Right renal cortex interstitium (tissue), 3 donors: ENCODE measurements at places on chromosomes 4 and X.

DNA sequence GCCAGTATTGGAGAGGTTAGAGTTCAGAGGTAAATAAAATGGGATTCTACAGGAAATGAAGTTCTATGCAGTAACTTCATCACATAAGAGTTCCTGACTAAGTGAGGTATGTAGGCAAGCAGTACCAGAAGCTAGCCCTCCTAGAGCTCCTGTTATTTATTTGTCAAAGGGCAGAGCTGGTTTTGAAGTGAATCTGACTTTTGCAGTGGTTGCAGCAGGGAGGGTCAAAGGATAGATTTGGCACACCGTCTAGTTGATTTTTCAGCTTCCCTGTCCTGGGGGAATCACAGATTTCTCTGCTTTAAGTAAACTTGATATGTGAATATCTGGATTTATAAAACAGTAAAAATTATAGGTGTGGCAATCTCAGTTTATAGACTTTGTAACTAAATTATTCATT lies 130.7 kb downstream of the IL1RAPL2 start:
- DNase-seq = no peak

- no peak for DNase-seq
These were observed 26.6 kb upstream of the MAML3 start for GRCh38 chr4:140180577-140180976.

DNA sequence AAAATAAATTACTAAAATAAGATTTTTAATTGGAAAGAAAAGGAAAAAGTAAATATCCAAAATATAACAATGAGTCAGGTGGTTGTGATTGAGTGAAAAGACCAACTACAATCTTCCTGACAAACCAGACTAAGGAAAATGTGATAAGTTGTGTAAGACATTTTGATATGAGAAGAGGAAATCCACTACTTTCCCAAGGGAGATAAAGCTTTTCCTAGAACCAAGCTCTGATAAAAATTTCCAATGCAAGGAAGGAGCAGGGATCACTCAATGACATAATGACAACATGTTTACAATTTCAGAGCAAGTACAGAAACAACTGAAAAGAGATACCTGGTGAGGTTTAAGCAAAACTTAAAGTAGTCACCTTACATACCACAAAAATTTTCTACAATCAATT lies 305.1 kb upstream of the RASGEF1B start:
- DNase-seq = no peak

- peak; percentile 55 for DNase-seq
These were observed 404.6 kb downstream of the PRDM5 start for GRCh38 chr4:120517966-120518365.

- DNase-seq = no peak
These were observed 1495.4 kb downstream of the RPA4 start for GRCh38 chrX:98379134-98379533.

DNA sequence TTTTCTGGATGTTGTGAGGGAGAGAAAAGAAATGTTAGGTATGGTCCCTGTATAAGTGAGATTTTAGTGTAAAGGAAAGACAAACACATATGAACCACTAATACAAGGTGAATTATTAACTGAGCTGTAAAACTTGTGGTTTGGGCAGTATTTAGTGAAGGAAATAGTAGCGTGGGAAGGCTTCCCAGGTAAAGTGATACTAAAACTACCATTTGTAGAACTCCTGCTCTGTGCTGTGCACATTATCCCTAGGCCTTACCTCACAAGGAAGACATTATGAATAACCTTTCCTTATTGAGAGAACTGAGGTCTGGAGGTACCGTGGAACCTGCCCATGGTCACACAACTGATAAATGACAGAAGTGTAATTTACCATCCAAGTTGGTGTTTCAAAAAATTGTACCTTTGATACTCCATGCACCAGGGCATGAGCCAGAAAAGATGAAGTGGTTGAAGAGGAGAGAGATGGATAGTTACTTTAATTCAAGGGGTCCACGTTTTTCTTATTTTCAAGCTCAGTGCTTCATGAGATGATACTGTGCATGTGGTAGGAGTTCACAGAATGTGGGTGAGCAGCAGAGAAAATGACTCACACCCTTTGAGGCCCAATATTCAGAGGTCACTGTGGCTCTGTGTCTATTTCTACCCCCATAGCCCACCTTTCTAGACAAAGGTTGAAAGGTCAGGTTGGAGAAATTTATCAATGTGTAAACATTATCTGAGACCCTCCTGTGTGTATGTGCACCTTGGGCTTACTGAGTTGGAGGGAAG lies 2.6 kb upstream of the VSIG4 start:
- DNase-seq = no peak

DNA sequence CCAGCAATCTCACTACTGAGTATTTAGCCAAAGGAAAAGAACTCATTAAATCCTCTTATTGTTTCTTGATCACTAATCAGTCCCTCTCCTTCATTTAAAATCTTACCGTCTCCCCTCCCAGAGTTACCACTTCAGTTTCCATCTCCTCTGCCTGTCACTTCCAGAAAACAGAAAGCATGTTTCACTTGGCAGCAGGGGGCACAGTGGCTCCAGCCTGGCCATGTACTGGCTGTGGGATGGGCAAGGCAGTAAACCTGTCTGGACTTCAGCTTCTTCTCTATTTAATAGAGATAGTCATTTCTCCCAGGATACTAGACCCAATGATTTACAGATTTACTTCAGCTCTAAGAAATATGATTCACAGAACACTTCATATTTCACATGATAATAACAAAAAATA lies 63.2 kb downstream of the CD40LG start:
- DNase-seq = no peak

GRCh38 chr4:81227968-81228367 lies 12.9 kb upstream of the PRKG2 start:
- no peak for DNase-seq
